ENCODE measurements at places on chromosomes 6 and 20.

DNA sequence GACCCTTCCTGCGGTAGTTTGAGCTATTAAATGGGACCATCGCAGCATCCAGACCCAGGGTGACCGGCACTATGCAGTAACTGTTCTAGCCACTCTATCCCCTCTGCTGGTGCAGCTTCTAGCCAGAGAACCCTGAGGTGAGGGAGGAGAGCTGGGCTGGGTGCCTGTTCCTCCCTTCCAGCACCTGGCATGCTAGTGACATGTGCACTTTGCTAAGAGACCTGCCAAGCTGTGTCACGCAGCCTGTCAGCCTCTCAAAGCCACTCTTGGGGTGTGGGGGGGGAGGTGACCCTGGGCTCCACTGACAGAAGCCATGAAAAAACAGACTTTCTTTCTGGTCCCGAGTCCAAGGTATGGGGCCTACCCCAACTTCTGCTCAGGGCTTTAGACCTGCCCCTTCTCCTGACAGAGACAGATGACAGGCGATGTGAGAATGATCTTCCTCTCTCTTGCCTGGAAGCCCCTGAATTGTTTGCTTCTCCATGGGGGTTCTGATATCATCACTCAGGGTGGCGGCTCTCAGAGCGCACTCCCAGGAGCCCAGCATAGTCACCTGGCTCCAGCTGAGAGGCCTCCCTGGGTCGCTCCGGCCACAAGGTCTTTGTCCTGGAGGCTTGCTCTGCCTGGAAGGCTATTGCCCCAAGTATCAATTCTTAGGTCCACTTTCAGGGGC is 47.2 kb upstream of the MLN start:
- no peak for DNase-seq

GRCh38 chr6:5379647-5380242 is 118.4 kb downstream of the FARS2 start:
- peak; percentile 39 for DNase-seq

- peak; percentile 36 for DNase-seq
Measured at GRCh38 chr6:130366107-130367005, 539 bp downstream of the TMEM200A start.

GRCh38 chr6:17863901-17864754 is 123.3 kb downstream of the KIF13A start:
- DNase-seq: peak; percentile 99

DNA sequence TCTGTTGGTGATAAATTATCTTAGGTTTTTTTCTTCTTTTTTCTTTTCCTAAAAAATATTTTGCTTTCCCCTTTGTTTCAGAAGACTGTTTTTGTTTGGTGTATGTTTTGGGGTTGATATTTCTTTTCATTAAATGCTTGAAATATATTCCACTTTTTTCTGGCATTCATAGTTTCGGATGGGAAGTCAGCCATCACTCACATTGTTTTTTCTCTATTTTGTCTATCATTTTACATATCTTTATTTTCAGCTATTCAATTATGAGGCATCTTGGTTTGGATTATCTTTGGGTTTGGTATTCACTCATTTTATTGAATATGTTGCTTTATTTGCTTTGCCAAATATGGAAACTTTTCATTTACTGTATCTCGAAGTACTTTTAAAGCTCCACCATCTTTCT is 600.5 kb upstream of the EYS start:
- DNase-seq: peak; percentile 4

DNA sequence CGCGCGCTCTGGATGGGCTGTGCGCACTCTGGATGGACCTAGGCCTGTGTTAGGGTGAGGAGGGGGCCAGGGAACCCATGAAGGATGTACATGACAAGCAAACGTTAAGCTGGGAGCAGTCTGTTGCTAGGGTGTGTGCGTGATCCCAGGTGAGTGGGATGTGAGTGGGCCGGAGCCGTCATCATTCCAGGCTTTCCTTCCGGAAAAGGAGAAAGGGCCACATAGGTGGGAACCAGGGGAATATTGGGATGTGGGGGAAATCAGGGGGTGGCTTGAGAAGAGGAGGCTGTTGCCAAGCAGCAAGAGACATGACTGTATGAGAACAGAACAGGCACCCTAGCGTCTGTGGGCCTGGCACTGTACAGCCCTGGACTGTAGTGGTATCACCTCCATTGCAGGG is 49.7 kb upstream of the EPB41L1 start:
- DNase-seq: no peak

- no peak for DNase-seq
Measured at GRCh38 chr6:154169193-154169847, 130.3 kb downstream of the OPRM1 start.

DNA sequence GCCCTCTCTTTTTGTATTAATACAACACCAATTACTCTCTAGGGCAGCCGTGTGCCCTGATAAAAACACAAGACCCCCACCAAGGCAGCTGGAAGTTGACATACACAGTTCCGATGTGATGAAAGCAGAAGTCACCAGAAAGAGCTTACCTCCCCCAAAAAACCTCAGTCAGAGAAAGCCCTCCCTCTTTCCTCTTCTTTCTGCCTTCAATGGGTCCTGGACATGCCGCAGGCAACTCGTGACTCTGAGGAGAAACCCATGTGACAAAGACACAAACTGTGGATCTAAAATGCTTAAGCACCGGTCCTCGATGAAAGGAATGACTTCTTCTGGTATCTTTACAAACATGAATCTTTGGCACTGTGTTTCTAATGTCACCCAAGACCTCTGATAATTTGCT is 117.7 kb upstream of the CCDC28A start:
- DNase-seq: no peak

DNA sequence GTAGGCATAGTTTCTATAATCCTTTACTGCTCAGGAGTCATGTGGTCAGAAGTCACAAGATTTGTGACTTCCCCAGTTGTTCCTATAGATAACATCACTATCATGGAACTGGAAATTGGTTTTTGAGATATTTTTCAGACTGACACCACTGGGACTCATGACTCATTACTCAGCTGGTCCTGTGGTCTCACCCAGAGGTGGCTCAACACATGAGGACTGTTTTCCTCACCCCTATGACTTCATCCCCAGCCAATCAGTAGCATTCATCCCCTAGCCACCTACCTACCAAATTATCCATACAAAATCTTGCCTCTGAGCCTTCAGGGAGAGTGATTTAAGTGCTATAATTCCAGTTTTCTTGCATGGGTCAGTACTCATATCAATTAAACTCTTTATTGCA is 1217.7 kb downstream of the EPHA7 start:
- DNase-seq: peak; percentile 11

DNA sequence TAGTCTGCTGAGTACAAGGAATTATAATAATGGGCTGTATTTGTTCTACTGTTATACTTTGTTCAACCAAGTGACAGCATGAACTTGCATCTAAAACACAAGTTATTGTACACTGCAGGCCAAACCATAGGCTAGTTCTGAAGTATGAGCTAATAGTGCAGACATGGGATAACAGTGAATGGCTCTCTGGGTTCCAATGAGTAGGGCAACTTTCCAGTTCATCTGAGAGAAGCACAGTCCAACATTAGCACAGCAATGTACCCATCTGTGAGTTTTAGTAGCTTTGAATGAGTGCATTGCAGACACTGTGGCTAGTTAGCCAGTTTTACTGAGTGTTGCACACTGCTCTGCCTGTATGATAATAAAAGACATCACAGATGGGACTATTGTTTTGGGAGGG is 56.5 kb upstream of the FUT9 start:
- no peak for DNase-seq

- DNase-seq: no peak
Measured at GRCh38 chr6:11243861-11244260, 11.4 kb upstream of the NEDD9 start.

GRCh38 chr6:138948546-138949179 is 39.4 kb downstream of the REPS1 start:
- no peak for DNase-seq

DNA sequence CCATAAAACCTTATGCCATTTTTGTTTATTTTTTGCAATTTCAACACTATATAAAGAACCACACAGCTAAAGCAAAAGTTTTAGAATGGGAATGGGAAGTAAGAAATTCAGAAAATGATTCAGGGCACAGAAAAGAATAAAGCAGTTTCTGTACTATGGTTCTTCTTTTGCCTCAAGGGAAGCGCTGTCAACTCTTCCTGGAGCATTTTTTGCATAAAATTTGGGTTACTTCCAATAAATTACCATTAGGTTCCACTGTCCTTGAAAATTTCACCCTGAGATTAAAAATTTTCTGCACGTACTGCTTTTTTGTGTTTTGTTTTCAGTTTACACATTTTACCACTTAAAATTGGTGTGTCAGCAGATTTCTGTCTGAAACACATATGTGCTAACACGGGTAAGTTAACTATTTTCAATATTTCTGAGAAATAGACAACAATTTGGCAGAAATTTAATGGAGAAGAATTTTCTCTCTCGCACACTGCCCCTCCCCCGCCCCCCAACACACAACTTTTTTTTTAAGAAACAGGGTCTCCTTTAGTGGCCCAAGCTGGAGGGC is 79.6 kb downstream of the ADAT2 start:
- DNase-seq: no peak

All from foreskin keratinocyte (primary cell).